ENCODE measurements at places on chromosomes 2 and 18. TPM values are rescaled to one million over a fixed set of nuclear protein-coding genes. Genes with fewer than 3 reads are reported as not detected.

Gene CEP68
- 9.6 TPM for total RNA-seq

Gene XIRP2
- not detected for total RNA-seq

Gene UGT1A5
- 7.1 TPM for total RNA-seq

Gene NIF3L1
- total RNA-seq = 38.4 TPM

Gene KLHL29
- total RNA-seq = 11.9 TPM

Gene ATRAID
- 104 TPM for total RNA-seq

Gene PAX8
- 14.5 TPM for total RNA-seq

Gene REG3G
- total RNA-seq = not detected

Gene HOXD10
- total RNA-seq = not detected

Gene MCM6
- 44.1 TPM for total RNA-seq

Gene TPO
- not detected for total RNA-seq

Gene NR4A2
- total RNA-seq = 4.9 TPM

- DNase-seq = peak; percentile 45
These were observed 211.9 kb downstream of the AGPS start for GRCh38 chr2:177604271-177605065.

GRCh38 chr2:130810490-130810889 lies 26.2 kb upstream of the ARHGEF4 start:
- no peak for DNase-seq

- DNase-seq = no peak
These were observed 90.8 kb downstream of the RAD51AP2 start for GRCh38 chr2:17427401-17427800.

- DNase-seq = no peak
These were observed 1178.4 kb upstream of the TMEFF2 start for GRCh38 chr2:193373120-193373519.

DNA sequence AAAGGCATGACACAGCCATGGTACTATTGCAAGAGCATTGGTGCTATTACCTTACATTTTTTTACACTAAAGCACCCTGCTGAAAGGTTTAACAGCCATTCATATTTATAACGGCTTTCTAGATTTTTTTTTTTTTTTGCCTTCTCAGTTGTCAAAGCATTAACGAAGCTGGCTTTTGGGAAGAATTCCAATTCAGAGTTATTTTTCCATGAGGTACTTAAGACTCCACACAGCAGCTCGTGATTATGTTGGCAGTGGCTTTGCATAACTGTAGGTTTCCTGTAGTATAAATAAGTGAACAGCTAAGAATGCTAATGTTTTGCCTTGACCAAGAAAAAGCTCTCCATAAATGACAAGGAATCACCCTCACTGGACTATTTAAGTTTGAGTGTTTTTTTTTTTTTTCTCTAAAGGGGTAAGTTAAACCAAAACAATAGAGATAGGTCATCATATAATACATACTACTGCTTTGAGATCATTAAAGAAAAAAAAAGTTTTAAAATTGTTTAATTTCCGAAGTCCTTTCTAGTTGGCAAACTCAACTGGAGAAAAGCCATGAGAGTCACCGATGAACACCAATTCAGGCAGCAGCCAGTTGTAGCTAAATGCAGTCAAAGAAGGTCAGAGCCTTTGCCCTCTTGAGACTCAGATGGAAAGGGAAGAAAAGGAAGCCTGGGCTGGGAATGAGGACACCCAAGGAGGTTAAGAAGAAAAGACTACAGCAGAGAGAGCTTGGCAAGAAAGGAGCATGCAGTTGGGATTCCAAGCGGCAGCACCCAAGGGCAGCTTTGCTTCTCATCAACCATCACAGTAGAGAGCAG lies 187.4 kb upstream of the NCKAP5 start:
- no peak for DNase-seq

GRCh38 chr2:217279140-217279539 lies 419.3 kb upstream of the TNP1 start:
- no peak for DNase-seq

DNA sequence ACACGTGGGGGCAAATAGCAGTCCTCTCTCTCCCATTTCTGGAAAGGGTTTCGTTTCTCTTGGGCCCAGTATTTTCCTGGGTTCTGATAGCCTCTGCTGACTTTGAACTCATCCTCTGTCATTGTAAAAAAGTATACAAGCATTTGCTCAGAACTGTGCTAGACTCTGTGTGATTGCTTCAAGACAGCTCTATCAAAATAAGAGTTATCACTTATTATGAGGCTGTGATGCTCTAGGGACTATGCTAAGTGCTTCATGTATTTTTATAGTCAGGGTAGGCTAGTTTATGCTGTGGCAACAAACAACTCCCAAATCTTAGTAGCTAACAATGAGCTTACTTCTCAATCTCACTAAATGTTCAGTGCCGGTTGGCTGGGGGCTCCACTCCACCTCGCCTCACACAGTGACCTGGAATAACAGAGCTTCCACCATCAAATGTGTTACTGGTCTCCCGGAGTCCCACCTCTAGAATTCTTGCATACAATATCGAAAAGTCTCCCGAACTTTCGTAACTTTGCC lies 110.8 kb upstream of the CDC42EP3 start:
- DNase-seq = no peak

GRCh38 chr18:71630696-71631095 lies 913.4 kb downstream of the CBLN2 start:
- DNase-seq = no peak

GRCh38 chr2:20571231-20571630 lies 79.7 kb downstream of the HS1BP3 start:
- DNase-seq = no peak

GRCh38 chr2:156476850-156477206 lies 40.6 kb downstream of the GPD2 start:
- DNase-seq = no peak

DNA sequence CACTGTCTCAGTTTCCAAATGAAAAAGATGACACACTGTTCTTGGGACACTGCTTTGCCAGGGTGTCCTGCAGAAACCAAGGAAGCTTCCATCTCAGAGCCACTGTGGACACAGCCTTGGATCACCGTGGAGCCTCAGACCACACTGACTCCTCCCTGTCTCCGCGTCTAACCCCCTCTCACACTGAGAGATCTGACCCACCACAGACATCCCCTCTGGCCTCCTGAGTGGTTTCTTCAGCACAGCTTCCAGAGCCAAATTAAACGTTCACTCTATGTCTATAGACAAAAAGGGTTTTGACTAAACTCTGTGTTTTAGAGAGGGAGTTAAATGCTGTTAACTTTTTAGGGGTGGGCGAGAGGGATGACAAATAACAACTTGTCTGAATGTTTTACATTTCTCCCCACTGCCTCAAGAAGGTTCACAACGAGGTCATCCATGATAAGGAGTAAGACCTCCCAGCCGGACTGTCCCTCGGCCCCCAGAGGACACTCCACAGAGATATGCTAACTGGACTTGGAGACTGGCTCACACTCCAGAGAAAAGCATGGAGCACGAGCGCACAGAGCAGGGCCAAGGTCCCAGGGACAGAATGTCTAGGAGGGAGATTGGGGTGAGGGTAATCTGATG lies 113.4 kb upstream of the PKDCC start:
- DNase-seq = no peak

- no peak for DNase-seq
These were observed 557.9 kb downstream of the TNS1 start for GRCh38 chr2:217444932-217445331.

DNA sequence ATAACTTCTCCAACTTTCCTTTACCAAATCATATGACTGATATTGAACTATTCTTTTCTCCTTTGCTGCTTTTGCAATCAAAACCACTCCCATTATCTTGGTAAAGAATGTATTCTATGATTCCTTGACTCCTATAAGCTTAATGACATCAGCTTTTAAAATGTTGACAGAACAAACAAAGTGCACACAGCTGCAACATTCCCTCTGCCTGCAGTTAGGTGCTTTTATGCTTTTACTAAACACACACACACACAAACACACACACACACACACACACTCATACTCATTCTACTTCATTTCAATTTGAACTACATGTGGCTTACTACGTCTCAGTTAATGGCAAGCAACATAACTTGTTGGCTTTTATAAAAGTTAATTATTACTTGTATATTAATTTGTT lies 946.6 kb downstream of the DPP10 start:
- DNase-seq = no peak

DNA sequence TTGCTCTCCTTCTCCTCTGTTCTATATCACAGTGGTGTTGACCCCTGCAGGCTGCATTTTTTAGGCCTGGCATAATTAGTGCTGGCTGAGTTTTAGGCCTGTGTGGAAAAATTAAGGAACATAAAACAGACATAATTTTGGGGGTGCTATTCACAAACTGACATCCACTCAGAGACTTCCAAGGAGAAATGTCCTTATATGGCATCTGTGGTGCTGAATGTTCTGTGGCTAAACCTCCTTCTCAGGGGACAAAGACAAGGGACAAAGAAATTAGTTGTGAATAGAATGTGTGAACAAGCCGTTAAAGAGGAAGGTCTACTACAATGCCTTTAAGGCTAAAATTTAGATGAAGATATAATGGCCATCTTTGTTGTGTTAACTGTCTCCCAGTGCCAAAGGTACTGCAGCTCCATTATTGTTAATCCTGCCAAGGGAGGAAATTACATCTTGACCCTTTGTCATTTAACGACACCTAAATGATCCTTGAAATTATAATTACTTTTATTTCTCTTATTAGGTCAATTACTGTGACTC lies 870.0 kb upstream of the CHAC2 start:
- no peak for DNase-seq

Measured in Calu3 (cell line).